ENCODE measurements at places on chromosomes 12 and 14.

DNA sequence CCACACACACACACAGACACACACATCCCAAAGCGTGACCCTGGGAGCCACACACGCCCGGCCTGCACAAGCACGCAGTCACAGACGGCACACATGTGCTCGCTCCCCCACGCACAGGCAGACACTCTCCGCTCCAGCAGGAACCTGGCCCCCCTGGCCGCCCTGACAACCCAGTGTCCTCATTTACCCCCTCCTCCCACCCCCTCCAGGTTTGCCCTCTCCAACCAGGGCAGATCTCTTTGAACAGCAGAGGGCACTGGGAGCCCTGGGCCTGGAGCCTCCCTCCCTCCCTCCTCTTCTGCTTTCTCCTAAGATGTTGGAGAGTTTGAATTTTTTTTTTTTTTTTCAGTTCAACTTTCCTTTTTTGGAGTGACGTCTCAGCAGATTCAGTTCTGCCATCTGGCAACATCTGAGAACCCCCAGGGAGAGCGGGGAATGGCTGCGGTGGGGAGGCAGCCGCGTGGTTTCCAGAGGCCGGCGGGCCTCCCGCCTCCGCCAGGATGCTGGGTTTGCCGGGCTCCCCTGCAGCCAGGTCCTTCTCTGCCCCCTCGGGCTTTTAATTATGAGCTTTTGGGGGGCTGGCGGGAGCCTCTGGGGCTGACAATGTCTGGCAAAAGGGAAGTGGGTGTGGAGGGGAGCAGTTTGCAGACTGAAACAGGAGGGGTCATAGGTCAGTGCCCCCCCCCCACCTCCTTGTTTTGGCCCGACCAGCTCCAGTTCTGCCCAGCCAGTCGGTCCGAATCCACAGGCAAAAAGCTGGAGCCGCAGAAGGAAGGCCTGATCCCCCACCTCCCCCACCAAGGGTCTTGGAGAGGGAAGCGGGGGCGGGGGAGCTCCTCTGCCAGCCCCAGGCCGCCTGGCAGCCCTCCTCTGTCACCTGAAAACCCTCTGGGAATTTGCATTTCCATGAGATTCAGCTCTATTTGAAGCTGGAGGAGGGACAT, 1.3 kb upstream of the NCOR2 start:
- no peak for DNase-seq

GRCh38 chr12:109832541-109833306, 474 bp downstream of the TRPV4 start:
- no peak for DNase-seq

GRCh38 chr12:48716493-48717251, at the start of gene CCNT1:
CCNT1 (minus strand) TSS chr12:48716707; CDS start chr12:48716675, 32 bp downstream.
- peak; percentile 96 for DNase-seq

DNA sequence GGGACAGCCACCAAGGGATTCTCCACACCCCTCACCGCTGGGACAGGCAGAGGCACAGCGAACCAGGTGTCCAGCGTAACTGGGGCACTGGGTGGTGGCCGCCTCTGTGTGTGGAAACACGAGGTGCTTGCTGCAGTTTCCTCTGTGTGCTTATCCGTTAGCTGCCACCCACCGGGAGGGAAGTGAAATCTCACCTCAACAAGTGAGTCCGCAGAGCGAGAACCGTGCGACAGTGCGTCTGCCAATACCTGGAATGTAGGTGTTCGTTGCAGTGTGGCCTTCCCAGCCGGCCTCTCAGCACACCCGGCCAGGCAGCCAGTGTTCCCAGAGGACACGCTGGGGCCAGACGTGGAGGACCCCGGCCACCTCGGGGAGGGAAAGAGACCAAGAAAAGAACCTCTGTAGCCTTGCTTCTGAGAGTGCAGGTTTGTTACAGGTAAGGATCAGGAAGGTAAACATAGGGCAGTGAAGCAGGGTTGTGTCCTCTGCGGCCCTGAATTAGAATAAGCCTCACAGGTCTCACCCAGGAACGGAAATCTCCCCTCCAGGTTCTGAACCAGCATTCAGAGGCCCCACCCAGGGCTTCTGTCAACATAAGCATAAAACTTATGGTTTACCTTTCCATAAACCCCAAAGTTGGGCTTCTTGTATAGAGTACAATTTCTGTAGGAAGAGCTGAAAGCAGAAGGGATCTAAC, 1.5 kb downstream of the BCL2L14 start:
- DNase-seq = no peak

- DNase-seq = no peak
These were observed 31.5 kb upstream of the NUAK1 start for GRCh38 chr12:106170285-106170684.

GRCh38 chr12:97466000-97466399, 3.4 kb downstream of the RMST start:
- no peak for DNase-seq

DNA sequence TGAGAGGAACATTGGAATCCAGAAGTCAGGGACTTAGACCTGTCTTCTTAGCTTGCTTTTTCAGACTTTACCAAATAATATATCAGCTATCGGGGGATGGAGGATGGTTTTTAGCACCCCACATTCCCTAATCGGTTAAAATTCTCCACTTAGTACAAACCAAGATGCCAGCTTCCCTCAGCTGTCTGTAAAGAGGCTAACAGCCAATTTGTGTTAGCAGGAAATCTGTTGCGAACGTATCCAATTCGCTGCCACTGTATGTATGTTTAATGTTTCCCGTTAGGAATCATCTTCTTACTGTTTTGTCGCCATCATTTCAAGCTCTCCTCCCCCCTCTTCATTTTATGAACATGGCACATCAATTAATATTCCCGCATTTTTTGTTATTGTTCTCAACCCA, 289.0 kb downstream of the BCL11B start:
- DNase-seq = no peak

GRCh38 chr14:102828151-102828550, 50.9 kb downstream of the TRAF3 start:
- DNase-seq = no peak

- no peak for DNase-seq
These were observed 4.3 kb downstream of the GOLT1B start for GRCh38 chr12:21505888-21506287.

GRCh38 chr12:31119192-31119802, 45.6 kb downstream of the DDX11 start:
- no peak for DNase-seq

DNA sequence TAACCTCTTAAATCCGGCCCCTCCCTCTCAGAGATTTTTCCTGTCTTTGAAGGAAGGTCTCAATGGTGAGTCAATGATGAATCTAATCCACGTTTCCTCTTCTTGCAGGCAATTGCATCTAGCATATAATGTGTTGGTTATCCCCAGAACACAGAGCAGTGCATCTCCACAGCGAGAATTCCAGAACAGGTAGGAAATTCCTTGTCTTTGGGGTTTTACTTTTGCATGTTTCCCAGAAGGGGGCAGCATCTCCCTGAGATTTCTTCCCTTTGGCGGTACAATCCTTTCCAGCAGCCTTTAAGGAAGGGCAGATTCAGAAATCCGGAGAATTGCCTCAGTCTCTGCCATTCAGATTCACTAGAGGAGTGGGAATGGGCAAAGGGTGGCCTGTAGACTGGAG, 128.0 kb downstream of the KCNA5 start:
- DNase-seq = no peak

DNA sequence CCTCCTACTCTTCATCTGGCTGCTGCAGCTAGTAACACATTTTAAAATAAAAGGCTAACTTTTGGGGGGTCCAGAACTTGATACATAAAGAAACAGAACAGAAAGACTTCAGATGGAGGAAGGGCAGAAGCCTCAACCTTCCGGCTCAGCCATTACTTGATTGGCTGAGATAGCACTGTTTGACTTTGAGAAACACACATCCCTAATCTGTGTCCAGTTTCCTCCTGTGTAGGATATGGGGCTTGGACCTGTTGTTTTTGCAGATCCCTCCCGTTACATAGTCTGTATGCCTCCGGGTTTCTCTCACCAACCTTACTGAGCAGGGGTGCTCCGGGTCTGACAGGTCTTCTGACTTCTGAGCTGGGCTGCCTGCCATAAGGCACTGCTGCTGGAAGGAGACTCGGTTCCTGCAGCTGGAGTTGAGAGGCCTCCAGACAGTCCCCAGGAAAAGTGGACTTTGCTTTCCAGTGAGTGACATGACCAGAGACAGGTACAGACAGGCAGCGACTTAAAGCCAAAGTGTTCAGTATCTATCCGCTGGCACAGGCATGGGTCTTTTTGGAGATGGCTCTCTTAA, 8.3 kb upstream of the ZNF641 start:
- DNase-seq = no peak

GRCh38 chr14:67335781-67336180, 23.8 kb downstream of the ATP6V1D start:
- peak; percentile 3 for DNase-seq

GRCh38 chr12:127555071-127555470, 711.9 kb upstream of the TMEM132C start:
- DNase-seq = no peak

DNA sequence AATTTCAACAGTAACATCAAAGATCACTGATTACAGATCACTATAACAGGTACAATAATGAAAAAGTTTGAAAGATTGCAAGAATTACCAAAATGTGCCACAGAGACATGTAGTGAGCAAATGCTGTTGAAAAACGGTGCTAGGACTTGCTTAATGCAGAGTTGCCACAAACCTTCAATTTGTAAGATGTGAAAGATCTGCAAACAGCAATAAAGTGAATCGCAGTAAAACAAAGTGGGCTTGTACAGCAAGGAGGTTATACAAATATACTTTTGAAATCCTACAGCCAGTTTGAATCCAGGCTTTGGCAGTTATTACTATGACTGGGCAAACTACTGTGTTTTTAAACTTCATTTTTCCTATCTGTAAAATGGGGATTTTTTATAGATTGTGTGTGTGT, 1.0 kb upstream of the PLEKHA5 start:
- DNase-seq = no peak

- no peak for DNase-seq
These were observed 7.3 kb upstream of the DUSP6 start for GRCh38 chr12:89359615-89360014.

GRCh38 chr12:97164936-97165335, 257.9 kb downstream of the NEDD1 start:
- no peak for DNase-seq

DNA sequence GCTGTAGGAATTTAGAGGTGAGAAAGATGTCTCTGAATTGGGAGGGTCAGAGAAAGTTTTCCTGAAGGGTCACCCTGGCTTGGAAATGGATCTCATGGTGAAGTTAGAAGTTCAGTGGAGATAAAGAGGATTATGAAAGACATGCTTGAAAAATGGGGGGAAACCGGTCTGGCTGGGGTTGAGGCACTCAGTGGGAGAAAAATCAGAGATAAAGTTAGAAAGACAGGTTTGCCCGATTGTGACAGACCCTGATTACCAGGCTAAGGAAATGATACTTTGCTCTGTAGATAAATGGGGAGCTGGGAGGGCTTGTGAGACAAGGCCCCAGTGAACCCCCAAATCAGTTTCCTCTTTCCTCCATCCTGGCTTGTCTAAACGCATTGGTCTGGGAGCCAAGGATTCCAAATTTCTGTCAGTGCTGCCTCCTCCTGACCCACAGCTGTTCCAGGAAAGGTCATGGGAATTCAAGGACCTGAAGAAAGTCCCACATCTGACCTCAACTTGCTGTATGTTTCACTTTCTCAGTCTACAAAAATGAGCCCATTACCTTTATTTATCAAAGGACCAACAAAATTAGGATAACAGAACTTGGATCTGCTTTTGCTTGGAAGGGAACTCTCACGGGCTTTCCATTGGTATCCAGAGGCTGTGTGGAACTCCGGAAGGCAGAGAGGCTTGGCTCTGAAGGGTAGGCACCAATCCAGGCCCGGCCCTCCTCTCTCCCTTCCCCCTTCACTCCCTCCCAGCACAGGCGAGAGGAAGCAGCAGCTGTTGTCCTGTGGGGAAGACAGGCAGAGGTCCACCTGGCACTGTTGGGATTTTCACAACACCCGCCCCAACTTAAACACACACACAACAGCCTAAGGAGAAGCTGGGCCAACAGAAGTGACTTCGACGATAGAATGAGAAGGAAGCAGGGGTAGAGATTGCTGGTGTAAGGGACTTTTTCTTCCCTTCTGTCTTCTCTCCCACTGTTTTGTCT, 3.4 kb upstream of the RNASE7 start:
- DNase-seq = no peak

GRCh38 chr14:25041898-25042297, 8.0 kb downstream of the STXBP6 start:
- no peak for DNase-seq

- DNase-seq = no peak
These were observed 58.0 kb upstream of the TMEM132D start for GRCh38 chr12:129961856-129962255.

DNA sequence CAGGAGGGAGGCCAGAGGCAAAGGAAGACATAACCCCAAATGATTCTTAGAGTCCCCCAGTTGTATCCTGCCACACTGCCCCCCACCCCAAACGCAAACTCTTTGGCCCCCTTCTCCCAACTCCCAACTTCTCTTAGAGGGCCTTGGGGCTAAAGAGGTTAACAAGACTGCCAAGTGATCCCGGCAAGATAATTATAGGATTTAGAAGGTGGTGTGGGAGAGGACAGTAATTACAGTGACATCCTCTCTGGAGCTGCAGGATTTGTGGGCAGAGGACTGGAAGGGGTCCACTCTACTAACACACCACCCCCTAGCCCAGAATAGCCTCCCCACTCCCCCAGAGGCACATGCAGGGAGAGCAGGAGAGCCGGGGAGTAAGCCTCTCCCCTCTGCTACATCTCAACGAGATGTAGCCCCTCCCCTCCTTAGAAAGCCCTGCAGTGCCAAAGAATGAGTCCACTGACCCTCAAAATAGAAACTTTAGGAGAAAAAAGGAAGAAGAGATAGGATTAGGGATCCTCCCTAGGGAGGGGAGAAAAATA, 5.3 kb upstream of the GDF11 start:
- DNase-seq = no peak

DNA sequence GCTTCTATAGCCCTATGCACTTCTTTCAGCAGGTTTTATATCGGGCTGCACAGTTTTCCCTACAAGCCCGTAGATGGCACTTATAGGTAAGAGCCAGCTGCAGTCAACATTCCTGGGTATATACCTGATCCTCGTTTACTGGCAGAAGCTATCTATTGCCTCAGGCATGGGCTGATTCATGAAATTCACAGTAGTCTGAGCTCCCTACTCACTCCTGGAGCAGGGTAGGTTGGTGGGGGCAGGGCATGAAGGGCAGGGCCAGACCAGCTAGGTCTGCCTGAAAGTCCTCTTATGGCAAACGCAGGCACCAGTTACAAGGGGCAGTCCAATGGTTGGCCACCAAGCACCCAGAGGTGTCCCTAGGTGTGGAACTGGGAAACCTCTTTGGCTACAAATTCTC, 345.8 kb downstream of the RPS29 start:
- DNase-seq = no peak

- no peak for DNase-seq
These were observed 2.9 kb upstream of the BDKRB1 start for GRCh38 chr14:96252999-96253539.

DNA sequence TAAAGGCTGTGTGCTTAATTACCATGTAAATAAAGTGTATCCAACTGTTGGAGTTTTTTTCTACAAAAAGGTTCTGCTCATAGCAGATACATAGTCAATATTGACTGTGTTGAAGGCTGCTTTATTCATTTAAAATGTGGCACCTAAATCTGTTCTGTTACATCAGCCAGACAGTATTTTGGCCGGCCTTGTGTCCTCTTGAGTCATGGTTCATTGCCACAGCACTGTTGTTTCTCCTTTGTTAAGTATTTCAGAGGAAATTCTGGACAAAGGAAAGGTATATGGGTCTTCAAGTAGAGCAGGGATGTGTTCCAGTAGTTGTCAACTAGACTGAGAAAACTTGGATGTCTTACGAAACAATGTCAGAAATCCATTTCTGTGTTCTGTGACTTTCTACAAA, 95.5 kb downstream of the SLC38A6 start:
- no peak for DNase-seq

GRCh38 chr14:77554207-77554606, 55.6 kb upstream of the ISM2 start:
- DNase-seq = no peak
